ENCODE measurements at places on chromosomes 12 and 14. TPM values are rescaled to one million over a fixed set of nuclear protein-coding genes. Genes with fewer than 3 reads are reported as not detected.
A peak's percentile ranks its signal among the peaks of the same experiment; 100 is the strongest.

GRCh38 chr14:54322701-54323337, 74.0 kb upstream of the CDKN3 start:
- H3K4me3 ChIP-seq = no peak overlapping the region
- no peaks in the 10 kb centered on the region for H3K4me1 ChIP-seq
- H3K27me3 ChIP-seq = no peaks in the 10 kb centered on the region
- no peak overlapping the region for H3K27ac ChIP-seq
- H3K36me3 ChIP-seq = no peaks in the 10 kb centered on the region
- no peak for DNase-seq

- no peak for DNase-seq
- no peak overlapping the region for H3K27ac ChIP-seq
These were observed 12.6 kb downstream of the USP44 start for GRCh38 chr12:95538656-95539055.

GRCh38 chr12:113230315-113231234, 9.3 kb downstream of the TPCN1 start:
- no peak overlapping the region for H3K4me3 ChIP-seq
- H3K36me3 ChIP-seq = no peaks in the 10 kb centered on the region
- H3K27me3 ChIP-seq = no peaks in the 10 kb centered on the region
- H3K4me1 ChIP-seq = peaks cover 33% of the 10 kb centered on the region
- peak; percentile 65 for DNase-seq

DNA sequence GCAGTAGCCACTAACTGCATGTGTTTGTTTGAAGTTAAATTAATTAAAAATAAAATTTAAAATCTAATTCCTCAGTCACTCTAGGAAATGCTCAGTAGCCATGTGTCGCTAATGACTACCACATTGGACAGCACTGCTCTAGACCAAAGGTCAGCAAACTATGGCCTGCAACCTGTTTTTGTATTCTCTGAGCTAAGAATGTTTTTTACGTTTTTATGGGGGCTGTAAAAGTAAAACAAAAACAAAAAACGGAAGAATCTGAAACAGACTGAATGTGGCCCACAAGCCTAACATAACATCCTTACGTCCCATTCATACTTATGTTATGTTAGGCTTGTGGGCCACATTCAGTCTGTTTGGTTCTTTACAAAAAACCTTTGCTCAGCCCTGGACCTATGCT, 57.8 kb downstream of the LIN52 start:
- no peaks in the 10 kb centered on the region for H3K4me1 ChIP-seq
- H3K27me3 ChIP-seq = no peaks in the 10 kb centered on the region
- no peak overlapping the region for H3K27ac ChIP-seq
- no peak overlapping the region for H3K4me3 ChIP-seq
- H3K36me3 ChIP-seq = no peaks in the 10 kb centered on the region
- DNase-seq = no peak

GRCh38 chr14:96805956-96806355, 8.8 kb downstream of the VRK1 start:
- no peak overlapping the region for H3K27ac ChIP-seq
- no peaks in the 10 kb centered on the region for H3K4me1 ChIP-seq
- H3K27me3 ChIP-seq = no peaks in the 10 kb centered on the region
- no peaks in the 10 kb centered on the region for H3K36me3 ChIP-seq
- no peak overlapping the region for H3K4me3 ChIP-seq

Gene CCDC92
- total RNA-seq = 38.9 TPM
